ENCODE measurements at places on chromosomes 6 and 20. TPM values are rescaled to one million over a fixed set of nuclear protein-coding genes. Genes with fewer than 3 reads are reported as not detected.

The MYLK4 gene
- 0.44 TPM for total RNA-seq

The PYGB gene
- total RNA-seq, result 126 TPM

The RSPH9 gene
- 1.0 TPM for total RNA-seq

The CRISP3 gene
- not detected for total RNA-seq

The PSMB9 gene
- 42.3 TPM for total RNA-seq

The GSTA2 gene
- total RNA-seq, result not detected

The WFDC5 gene
- not detected for total RNA-seq
